Hypothalamus (tissue), 51 donors: ENCODE measurements at places on chromosomes 1 and 21.

GRCh38 chr1:22639286-22639685 is 2.9 kb downstream of the C1QA start:
- DNase-seq = no peak

GRCh38 chr1:181112071-181112929 is 23.8 kb downstream of the IER5 start:
- DNase-seq = no peak

GRCh38 chr1:167676205-167676915 is 45.4 kb upstream of the MPZL1 start:
- no peak for DNase-seq

GRCh38 chr1:203086992-203087763 is 1.4 kb upstream of the MYOG start:
- no peak for DNase-seq

DNA sequence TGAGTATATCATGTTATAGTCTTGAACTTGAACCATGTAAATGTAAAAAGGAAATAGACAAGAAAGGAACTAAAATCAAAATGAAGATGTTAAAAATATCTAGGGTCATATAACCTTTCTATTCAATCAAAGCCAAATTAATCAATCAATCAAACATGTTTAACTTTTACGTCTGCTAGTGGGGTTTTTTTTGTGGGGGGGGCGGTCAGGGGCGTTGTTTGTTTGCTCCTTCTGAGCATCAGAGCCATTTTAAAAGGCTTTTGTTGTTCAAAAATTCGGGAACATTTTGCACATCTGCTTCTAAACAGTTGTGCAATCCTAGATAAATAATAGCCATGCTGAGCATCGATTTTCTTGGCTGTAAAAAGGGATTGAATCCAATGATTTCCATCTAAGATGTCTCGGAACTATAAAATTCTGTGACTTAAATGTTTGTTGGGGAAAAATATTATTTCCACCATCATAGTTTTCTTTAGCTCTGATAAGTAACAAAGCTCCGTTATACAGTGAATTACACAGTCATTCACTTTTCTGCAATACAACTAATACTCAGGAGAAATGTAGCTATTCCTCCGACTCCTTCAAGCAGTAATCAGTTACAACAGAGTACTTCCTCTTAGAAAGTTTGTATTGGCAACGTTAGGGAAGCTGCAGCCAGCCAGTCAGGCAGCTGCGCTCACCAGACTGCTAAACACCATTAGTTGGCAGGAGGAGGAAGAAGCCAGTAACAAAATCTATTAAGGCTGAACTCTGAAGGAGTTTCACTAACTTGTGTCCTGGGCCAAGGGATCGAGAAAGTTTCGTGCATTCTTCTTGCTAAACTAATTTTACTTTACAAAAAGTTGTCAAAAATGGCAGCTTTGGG is 2.2 kb downstream of the SPATA6 start:
- no peak for DNase-seq

- DNase-seq = no peak
Measured at GRCh38 chr21:14088391-14088790, 122.4 kb downstream of the LIPI start.

GRCh38 chr1:161885003-161885402 is 118.9 kb downstream of the ATF6 start:
- no peak for DNase-seq

- no peak for DNase-seq
Measured at GRCh38 chr1:201785291-201785690, 43.7 kb upstream of the IPO9 start.

GRCh38 chr1:180165509-180166435 is 11.1 kb downstream of the QSOX1 start:
- DNase-seq = no peak

- DNase-seq = no peak
Measured at GRCh38 chr1:243715285-243715684, 134.8 kb downstream of the AKT3 start.

- no peak for DNase-seq
Measured at GRCh38 chr1:232890340-232890943, 60.0 kb upstream of the NTPCR start.

DNA sequence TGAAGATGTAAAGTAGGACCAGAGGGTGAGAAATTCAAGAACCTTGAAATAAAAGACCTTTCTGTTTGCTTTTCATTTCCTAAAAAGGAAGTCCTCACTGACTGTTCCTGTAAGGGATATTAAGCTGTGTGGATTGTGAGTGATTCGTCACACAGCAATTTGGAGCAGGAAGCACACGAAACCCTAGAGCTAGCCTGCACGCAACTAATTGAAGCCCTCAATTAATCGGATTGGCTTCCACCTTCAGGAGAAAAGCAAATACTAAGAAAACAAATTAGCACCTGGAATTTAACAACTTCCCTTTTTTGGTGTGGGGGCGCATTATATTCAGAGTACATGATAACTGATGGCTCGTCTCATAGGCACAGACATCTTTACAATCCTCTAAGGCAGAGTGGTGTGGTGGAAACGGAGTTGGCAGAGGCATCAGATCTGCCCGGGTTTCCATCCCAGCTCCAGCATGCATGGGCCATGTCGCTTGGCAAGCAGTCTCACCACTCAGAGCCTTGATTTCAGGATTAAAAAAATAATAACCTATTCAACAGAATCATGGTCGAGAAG is 95.2 kb downstream of the KCNJ15 start:
- DNase-seq = no peak

- no peak for DNase-seq
Measured at GRCh38 chr1:7594002-7594713, 176.9 kb upstream of the VAMP3 start.

DNA sequence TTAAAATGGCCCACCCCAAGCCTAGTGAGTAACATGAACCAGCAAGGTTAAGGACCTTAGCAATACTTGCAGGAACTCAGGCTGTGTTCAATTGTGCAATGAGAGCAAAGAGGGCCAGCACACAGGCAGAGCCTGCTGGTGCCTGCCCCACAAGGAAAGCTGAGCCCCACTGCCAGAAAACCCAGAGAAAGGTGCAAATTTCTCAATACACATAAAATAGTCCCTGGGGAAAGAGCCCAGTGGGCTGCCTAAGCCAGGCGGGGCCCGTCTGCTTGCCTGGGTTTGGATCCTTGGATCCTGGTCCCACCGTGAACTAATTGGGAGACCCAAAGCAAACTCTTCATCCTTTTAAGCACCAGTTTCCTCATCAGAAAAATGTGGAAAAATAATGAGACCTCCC is 128.5 kb upstream of the CACNA1E start:
- DNase-seq = no peak

GRCh38 chr1:98668733-98669132 is 7.2 kb downstream of the SNX7 start:
- DNase-seq = no peak

- no peak for DNase-seq
Measured at GRCh38 chr1:6099787-6100765, 54.4 kb downstream of the KCNAB2 start.

DNA sequence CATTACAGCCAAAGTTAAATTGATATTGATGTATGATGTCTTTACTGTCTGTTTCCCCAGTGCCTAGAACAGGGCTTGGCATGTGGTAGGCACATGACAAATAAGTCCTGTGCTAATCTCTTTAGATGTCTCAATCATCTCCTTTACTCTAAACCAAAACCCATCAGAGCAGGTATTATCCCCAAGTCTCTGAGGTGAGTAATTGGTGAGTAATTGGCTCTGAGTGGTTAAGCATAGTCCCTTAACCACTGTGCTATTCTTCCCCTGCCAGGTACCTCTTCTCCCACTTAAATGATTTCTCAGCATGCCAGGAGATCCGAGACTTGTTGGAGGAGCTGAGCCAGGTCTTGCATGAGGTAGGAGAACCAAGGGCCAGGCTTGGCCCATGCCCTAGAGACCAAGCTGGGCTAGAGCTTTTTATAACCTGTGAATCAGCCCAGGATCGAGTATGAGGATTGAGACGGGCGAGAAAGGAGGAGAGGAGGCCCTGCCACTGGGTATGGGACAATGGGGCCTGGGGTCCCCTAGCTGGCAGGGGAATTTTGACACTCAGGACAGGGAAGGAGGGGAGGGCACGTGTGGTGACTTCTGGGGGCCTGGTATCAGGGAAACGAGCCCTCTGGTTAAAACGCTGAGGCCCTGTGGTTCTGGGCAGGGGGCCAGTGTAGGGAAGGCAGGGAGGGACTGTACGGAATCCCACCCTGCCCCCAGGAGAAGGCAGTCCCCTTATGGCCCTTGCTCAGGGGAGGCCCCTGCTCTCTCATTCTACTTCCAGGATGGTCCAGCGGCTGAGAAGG is 4.5 kb downstream of the CNKSR1 start:
- DNase-seq = no peak

- DNase-seq = no peak
Measured at GRCh38 chr1:56489695-56490094, 89.7 kb downstream of the PLPP3 start.

GRCh38 chr1:152227310-152227928 is 3.4 kb upstream of the HRNR start:
- DNase-seq = no peak

GRCh38 chr1:72830606-72831390 is 548.5 kb upstream of the NEGR1 start:
- DNase-seq = no peak

DNA sequence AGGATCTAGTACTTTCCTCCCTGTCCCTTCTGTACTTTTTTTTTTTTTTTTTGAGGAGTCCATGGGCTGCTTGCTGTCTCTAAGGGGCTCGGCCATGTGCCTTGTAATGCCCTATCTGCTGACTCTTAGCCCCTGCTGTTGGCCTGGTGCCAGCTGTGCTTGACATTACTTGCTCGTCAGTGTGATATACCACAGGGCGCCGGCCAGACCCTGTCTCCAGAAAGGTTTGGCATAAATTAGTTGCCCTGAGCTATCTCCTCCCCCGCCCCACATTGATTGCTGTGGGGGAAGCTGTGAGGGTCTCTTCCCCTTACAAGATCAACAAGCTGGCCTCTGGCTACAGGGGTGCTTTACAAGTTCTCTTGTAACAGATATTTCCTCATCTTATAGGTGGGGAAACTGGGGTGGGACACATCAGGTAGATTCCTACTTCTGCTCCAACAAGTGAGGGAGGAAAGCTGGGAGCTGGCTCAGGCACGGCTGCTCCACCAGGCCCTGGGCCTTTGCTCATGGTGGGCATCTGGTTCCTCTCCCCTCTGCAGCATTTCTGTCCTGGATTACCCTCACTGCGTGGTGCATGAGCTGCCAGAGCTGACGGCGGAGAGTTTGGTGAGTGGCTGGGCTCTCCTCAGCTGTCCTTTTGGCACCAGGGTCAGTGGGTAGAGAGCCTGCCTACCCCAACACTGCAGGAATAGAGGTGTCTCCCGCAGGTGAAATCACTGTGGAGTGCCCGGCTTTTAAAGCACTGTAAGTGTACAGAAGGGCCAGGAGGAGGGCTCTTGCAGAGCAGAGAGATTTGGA is 15.6 kb downstream of the STRIP1 start:
- DNase-seq = no peak

DNA sequence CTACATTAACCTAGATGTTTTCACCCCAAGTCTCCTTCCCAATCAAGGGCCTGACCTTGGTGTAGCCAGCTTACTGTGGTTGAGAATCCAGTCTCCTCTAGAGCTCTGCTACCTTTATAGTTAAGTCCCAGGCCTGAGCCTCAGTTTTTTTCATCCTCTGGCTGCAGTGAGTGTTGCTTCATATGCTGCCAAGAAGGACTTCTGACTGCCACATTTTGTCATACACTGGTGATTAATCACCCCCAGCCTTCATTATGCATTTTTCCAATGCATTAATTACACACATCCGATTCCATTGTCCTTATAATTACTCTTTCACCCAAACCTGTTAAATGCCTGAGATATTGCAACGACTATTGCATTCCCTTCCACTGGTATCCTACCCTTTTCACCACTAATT is 66.3 kb upstream of the FGGY start:
- DNase-seq = no peak

- DNase-seq = no peak
Measured at GRCh38 chr1:26020941-26021646, 481 bp upstream of the EXTL1 start.

DNA sequence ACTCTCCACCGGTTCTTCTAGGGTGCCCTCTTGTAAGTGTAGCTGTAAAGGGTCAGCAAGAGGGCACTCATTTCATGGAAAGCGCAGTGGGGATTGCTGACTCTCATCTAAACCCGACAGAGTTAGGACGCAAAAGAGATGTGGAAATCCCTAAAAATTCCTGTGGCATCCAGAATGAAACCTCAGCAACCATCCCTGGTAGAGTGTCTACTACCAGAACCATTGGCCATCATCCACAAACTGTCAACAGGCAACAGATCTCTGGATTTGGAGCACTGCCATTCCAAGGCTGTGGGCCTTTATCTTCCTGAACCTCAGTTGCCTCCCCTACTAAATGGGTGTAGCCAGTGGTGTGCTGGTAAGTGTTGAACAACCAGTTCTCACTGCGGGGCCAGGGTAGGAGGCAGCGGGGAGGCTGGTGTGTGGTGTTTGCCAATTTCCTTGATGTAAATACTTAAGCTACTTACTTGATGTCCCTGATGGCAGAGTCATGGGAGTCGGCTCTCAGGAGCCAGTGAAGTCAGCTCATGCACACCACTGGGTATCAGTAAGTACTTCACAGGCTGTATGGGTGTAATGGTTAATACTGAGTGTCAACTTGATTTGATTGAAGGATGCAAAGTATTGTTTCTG is 195.8 kb downstream of the KAZN start:
- DNase-seq = no peak

- no peak for DNase-seq
Measured at GRCh38 chr1:218304281-218305039, 19.4 kb downstream of the RRP15 start.

DNA sequence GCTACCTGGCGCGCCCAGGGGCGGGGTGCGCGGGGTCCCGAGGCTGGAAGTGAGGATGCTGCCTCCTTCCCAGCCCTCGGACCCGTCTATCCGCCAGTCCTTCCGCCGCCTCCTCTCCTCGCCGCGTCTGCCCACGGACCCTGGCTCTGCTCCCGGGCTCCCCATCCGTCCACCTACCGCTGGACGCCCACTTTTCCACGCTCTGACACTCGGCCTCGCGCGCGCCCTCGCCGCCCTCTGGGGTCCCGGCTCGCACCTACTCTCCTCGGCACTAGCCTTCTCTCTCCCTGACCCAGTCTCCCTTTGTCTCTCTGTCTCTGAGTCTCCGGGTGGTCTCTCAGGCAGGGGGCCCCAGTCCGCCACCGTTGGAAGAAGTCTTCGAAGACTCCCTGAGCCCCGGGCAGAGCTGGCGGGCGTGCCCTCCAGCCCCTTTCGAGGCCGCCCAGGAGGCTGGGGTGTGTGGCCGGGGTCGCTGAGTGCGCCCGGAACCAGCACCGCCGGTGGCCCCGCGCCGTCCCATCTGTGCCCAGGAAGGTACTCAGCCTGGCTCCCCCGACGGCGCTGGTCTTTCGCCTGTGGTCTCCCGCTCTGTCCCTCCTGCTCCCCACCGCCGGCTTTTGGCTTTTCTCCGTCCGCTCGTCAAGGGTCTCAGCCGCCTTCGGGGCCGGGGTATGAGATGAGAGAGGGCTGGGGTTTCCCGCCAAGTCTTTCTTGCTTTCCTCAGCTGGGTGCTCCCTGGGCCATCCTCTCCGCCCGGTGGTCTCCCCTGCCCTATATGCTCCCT is 610 bp downstream of the DRAXIN start:
- DNase-seq = no peak

DNA sequence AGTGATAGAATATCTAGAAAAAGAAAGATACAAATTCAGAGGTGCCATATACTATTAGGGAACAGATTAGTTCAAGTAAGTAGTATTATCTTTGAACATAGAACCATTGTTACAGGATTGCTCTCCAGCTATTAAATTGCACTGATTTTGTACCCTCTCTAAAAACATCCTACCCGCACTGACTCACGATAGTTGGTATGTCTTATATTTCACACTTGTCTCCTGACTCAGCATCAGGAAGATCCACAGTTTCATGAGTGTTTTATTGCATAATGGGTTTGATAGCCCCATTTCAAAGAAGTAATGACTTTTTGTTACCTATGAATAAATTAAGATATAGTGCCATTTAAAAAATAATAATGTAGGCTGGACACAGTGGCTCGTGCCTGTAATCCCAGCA is 6.0 kb downstream of the TATDN3 start:
- DNase-seq = no peak
